ENCODE measurements at places on chromosomes 2 and 18.

DNA sequence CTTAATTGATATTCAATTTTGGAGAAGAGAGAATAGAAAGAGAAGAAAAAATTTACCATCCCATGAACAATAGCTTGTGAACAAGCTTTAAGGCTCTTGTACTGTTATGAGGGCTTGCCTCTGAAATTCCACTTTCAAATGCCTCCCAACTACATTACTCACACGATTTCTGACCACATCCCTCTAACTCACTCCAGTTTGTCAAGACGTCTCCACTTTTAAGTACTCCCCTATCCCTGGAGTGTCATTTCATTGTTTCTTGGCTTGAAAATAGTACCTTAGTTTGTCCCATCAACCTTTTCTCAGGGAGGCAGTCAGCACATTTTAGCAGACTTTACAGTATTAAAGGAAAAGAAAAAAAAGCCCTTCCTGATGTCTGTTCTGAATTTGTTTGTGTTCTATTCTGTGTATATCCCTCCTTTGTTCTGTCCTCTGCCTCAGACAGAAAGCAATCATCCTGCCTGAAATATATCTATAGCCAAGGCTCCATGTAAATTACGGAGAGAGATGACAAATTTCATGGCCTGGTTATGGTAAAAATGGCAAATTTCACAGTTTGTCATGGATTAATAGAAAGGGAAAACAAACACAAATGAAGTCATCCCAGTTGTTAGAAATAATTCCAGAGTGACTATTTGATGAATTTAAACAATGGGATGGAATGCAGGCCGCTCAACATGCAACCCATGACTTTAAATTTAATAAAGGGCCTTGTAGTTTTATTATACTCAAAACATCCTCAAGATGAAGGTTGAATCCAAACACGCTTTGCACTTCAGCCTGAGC, 228.8 kb downstream of the ETAA1 start:
- no peak for DNase-seq

DNA sequence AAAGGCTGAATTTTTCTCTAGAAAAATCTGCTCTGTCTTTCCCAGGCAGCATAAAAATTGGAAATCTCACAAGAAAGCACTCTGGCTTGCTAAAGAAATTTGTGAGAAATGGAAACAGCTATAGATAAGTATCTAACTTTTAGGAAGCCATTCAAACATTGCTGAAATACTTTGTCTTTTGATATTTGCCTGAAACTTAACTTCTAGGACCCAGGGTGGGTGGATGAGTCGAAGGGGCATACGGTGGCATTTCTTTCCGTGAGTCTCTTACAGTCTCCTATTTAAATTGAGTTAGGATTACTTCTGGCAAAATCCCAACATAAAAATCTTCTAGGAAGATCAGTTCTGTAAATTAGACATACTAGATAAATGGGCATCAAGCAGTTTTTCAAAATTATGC, 532 bp upstream of the COL3A1 start:
- DNase-seq, result no peak

GRCh38 chr2:38079116-38080052, 3.4 kb upstream of the CYP1B1 start:
- DNase-seq, result no peak

DNA sequence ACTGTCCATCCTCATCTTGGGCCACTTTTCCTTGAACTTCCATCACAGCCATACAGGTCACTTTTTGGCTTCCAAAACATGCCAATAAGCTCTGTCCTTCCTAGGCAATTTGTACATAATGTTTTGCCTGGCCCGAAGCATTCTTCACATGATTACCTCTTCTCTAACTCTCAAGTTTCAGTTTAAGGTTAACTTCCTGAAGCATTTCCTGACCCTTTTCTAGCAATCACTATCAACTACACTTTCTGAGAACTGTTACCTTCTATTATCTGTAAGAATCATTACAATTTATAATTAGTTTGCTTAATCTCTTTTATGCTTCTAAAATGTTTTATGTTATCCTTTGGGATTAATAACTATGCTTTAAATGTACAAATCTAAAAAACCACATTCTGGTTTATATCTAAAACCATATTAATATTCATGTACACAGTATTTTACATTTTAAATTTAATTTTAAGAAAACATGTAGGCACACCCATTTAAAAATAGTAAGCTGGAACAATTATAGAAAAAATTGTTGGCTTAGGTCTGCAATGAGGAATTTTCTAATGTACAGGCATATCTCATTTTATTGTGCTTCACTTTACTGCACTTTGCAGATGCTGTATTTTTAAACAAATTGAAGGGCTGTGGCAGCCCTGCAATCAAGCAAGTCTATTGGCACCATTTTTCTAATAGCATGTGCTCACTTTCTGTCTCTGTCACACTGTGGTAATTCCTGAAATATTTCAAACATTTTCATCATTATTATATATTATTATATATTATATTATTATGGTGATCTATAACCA, 76.4 kb downstream of the C2orf74 start:
- no peak for DNase-seq

GRCh38 chr18:62450546-62451410, 72.0 kb upstream of the ZCCHC2 start:
- no peak for DNase-seq

DNA sequence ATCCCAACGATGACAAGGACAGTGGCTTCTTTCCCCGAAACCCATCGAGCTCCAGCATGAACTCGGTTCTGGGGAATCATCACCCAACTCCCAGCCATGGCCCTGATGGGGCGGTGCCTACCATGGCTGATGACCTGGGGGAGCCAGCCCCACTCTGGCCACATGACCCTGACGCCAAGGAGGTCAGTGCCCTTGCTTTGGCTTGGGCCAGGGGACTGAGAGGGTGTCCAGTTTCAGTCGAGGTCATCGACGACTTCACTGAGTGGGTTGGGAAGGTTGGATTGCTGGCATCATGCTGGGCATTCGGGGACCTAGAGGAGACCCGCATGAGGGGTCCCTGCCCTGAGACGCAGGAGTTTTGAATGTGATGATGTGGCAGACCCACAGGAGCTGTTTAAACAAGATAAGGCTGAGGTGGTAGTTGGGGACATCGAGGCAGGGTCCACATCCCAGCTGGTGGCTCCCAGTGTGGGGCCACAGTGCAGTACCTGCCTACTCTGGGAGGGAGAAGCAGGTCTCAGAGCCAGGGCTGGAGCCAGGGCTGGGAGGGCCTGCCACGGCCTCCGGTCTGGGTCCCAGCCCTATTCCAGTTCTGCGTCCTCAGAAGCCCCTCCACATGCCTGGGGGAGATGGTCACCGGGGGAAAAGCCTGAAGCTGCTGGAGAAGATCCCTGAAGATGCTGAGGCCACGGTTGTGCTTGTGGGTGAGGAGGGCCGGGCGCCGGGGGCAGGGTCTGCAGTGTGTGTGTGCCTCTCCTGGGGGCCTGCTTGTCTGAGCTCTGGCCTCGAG, 6.0 kb downstream of the SLC4A3 start:
- no peak for DNase-seq

DNA sequence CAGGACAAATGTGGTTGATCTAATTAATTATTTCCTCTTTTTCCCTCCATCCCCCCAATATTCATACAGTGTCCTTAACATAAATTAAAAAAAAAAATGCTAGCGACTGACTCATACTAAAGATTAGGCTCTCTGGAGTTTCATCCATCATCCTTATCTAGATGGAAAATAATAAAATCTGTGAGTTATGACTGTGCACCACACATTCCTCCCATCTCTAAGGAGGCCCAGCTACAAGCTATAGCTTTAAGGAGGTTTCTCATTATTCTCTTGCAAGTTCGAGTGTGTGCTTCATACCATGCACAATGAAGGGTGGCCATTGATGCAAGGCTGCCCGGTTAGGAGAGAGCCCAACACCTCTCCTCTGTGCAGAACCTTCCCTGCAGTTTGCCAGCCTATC, 77.3 kb downstream of the XDH start:
- DNase-seq, result no peak

- DNase-seq, result peak; percentile 76
These were observed 48.9 kb downstream of the TSN start for GRCh38 chr2:121804340-121804739.

- no peak for DNase-seq
These were observed 64.4 kb upstream of the RAPH1 start for GRCh38 chr2:203599509-203599908.

DNA sequence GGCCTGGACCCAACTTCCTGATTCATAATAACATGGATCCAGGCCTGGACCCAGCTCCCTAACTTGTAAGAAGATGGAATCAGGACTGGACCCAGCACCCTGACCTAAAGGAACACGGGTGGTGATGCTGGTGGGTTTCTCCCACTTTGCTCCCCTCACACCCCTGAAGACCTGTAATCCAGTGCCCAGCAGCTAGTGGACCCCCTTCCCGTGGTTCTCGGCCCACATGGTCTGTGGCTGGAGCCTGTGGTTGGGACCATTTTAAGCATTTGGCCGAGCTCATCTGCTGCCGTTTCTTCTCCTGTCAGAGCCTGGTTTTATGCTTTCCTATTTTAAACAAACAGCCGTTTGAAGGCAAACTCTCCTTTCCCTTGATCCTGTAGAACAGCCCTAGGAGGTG, 232.8 kb downstream of the EIPR1 start:
- no peak for DNase-seq

- DNase-seq, result no peak
These were observed 15.7 kb downstream of the MAL start for GRCh38 chr2:95041060-95041823.

DNA sequence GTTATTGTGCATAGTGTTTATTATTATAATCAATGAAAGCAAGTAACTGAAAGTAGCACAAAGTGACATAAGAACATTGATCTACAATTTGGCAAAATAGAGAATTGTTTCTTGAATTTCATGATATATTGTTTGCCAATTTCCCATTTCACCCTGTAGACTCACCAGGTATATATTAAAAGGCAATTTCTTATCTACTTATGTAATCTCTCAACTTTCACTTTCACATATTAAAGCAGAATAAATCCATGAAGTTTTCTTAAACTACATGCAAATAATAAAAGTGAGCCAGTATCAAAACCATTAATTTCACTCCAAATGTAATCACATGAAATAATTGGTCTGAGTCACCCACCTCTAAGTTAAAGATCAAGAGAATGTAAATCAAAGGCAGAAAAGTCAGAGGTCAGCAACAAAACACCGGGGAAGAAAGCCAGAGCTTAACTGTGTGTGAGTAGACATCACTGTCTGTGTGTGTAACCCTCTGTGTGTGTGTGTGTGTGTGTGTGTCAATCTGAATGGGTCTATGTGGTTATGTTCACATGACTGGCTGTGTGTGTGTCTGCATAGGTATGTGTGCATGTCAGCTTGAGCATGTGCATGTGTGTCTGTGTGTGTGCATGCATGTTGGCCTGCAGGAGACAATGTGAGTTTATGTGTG, 44.1 kb downstream of the ZNF385B start:
- no peak for DNase-seq

GRCh38 chr2:234771980-234772732, 179.7 kb upstream of the SH3BP4 start:
- no peak for DNase-seq

GRCh38 chr2:215914777-215915165, 98.6 kb downstream of the MREG start:
- no peak for DNase-seq

- no peak for DNase-seq
These were observed 438.8 kb upstream of the FAM98A start for GRCh38 chr2:34037886-34038285.

DNA sequence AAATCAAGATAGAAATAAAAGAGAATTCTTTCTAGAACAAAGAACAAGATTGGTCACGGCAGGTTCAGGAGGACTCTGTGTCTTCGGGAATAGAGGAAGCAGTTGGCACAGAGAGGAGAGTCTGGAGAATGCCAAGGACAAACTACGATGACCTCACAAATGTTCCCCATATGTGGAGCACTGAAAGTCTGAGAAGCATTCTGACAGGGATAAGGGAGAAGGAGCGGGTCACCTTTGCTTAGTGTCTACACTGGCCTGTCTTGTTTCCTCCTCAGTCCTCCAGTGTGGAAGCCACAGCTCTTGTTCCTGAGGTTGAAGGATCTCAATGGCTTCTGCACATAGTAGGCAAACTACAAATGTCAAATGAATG, 338.8 kb downstream of the MYCN start:
- DNase-seq, result no peak

- DNase-seq, result no peak
These were observed 57.3 kb downstream of the GTF3C3 start for GRCh38 chr2:196742216-196742615.

DNA sequence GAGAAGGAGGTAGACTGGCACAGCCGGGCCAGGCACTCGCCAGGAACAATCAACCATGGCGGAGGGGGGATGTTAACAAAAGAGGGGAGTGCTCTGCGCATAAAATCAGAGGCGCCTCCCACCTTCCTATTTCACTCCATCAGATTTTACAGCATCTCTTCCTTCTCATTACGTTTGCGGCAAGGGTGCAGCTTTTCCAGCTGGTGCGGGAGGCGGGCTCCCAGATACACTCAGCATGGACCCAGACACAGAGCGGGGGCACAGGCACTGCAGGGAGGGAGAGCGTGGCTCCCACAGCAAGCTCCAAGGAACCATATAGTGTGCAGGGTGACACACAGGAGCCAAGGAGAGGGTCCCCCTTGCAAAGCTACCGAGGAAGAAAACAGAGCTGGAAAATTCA, 176.3 kb downstream of the EIPR1 start:
- no peak for DNase-seq

DNA sequence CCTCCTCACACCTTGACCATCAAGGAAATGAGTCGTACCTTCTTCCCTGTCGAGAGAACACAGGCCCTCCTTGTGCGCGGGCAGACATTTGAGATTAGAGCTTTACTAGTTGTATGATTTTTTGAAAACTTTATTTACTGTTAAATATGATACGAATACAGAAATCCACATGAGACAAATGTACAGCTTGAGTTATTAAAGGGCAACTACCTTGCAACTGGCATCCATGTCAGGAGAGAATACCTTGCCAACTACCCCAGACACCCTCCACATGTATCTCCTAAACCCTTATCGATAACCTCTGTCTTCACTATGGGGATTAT, 28.3 kb downstream of the KLHL23 start:
- no peak for DNase-seq

- peak; percentile 77 for DNase-seq
These were observed 13.2 kb downstream of the BIN1 start for GRCh38 chr2:127093648-127094210.

- DNase-seq, result no peak
These were observed 70.0 kb upstream of the PPP1CB start for GRCh38 chr2:28681606-28682005.

DNA sequence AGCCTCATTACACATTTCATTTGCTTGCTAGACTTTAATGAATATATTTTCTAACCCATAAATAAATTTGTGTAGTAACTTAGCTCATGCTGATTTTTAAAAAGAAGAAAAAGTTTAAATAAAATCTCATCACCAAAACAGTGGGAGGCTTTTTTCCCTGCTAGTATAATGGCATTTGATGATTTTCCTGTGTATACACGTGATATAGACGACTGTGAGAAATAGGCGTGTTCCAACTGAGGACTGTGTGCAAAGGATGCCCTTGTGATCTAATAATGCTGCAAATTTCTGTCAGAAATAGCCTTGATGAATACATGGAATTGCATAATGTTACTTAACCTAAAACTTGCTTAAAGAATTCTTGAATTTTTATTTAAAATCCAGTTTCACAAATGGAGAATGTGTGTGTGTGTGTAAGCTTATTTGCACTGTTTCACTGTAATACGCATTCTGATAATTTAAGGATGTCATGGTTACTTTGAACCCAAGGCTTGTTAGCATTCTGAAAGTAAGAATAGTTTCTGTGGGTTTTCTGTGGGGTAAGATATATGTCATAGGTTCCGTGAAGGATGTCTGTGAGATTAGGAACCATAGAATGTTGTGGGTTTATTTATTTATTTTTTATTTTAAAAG, 178.0 kb downstream of the DLGAP1 start:
- DNase-seq, result no peak
